Omental fat pad (tissue), 4 donors: ENCODE measurements at places on chromosomes 6 and 20.

- no peak for DNase-seq
Measured at GRCh38 chr20:1281279-1282057, 15.4 kb downstream of the SNPH start.

GRCh38 chr6:140401761-140402160, 1027.3 kb upstream of the CITED2 start:
- DNase-seq = no peak

GRCh38 chr6:100266494-100267401, 198.0 kb downstream of the SIM1 start:
- no peak for DNase-seq

GRCh38 chr6:124796464-124796970, 165.7 kb upstream of the RNF217 start:
- DNase-seq = no peak

DNA sequence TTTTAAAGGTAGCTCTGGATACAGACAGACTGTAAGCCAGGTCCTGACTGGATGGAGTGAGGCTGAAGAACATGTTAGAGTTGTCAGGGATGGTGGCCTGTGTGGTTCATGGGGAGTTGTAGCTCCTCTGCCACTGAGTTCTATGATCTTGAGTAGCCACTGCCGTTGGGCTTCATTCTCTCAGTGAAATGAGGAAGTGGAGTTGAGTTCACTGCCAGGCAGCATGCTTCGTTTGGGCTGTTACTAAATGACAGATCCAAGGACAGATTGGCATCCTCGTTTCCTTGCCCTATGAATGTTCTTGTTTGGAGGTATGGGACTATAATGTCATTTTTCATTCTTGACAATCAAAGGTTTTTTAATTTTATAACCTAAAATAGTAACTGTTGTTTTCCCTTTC, 37.2 kb downstream of the SCAND1 start:
- no peak for DNase-seq

DNA sequence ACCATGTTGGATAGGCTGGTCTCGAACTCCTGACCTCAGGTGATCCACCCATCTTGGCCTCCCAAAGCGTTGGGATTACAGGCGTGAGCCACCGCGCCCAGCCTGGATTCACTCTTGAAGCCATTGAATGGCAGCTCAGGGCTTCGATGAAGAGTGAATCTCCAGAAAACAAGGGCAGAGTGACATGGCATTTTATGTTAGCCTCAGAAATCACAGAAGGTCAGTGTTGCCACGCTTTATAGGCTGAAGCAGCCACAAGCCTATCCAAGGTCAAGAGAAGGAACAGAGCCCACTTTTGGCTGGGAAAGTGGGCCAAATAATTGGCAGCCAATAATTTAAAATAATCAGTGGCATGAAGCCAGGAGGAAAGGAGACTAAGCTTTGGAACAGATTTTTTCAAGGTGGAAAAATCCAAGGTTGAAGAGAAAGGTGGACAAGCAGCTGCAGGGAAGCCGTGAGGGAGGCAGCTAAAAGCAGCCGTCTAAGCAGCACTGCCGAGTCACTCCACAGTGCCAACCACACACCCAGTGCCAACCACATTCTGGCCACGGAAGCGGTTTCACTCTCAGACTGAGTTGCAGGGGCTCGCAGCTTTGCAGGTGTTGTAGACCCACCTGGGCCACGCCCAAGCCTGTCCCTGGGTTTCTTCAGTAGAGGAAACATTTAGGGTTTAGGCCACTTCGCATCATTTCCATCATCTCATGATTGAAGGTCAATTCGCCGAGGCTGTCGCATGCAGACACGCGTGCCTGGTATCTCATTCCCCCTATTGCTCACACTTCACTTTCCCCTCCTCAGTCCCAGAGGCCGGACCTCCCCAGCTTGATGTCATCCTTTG, 17.4 kb upstream of the AVP start:
- DNase-seq = no peak
